ENCODE measurements at places on chromosomes 3 and 15.

- no peak for DNase-seq
Measured at GRCh38 chr3:188236271-188236670, 82.3 kb downstream of the LPP start.

DNA sequence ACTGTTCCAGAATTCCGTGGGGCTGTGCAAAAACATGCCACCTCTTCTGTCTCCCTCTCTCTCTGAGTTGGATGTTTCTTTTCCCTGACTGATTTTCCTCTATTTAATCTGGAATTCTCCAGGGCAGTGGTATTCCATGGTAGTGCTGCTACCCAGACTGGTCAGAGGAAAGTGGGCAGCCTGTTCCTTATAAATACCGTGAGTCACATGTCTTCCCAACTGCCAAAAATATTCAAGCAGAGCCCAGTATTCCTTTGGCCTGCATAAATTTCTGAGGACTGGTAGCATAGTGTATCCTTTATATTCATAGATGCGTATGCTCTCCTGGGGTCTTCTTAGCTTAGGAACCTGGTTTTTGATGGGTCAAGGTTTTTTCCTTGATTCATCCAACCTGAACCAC lies 40.9 kb downstream of the CEMIP start:
- no peak for DNase-seq

GRCh38 chr3:46713898-46714552 lies 3.6 kb downstream of the PRSS50 start:
- no peak for DNase-seq

DNA sequence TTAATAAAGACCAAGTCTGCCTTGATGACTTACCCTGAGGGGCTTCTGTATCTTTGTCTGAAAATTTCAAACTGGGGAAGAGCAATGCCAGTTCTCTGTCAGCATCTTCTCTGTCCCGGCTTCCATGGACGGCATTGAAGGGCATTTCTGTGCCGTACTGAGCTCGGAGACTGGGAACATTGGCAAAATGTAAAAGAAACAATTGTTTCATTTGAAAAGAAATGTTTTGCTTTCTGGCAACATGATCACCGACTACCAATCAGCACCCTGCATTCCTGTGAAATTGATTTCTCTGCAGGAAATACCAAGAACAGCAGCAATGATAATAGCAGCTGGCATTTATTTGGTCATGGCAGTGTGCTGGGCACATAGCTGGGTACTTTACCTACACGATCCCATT lies 26.2 kb downstream of the NME9 start:
- DNase-seq = no peak

- no peak for DNase-seq
Measured at GRCh38 chr15:75161106-75161916, 40.4 kb upstream of the C15orf39 start.

GRCh38 chr3:9302425-9303181 lies 53.2 kb upstream of the SRGAP3 start:
- peak; percentile 54 for DNase-seq
